ENCODE measurements at places on chromosomes 11 and 22.
A peak's percentile ranks its signal among the peaks of the same experiment; 100 is the strongest.

DNA sequence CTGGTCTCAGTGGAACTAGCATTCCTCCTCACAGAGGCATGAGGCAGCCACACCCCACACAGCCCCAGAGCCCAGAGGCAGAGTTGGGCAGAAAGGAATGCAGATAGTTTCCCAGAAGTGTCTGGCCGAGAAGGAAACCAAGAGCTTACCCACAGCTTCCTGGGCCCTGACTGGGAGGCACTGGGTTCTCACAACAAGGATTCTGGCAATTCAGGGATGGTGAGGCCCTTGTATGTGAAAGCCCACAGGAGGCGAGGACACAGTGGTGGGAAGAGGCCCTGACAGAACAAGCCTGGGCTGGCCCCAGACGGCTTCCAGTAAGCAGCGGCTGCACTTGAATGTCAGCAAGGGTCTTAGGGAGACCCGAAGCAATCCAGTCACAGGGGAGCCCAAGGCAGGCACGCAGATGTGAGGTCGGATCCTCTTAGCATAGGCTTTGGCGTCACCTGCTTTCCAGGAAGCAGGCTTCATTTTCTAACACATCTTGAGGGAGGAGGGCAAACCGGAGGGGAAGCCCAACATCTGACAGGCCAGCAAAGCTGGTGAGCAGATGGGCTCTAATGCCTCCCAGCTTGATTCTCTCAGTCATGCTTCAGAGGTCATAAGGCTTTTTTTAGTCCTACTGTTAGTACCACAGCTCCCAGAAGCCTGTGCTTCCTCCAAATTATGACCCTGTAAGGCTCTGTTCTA is 78.3 kb upstream of the AKIP1 start:
- DNase-seq: no peak

DNA sequence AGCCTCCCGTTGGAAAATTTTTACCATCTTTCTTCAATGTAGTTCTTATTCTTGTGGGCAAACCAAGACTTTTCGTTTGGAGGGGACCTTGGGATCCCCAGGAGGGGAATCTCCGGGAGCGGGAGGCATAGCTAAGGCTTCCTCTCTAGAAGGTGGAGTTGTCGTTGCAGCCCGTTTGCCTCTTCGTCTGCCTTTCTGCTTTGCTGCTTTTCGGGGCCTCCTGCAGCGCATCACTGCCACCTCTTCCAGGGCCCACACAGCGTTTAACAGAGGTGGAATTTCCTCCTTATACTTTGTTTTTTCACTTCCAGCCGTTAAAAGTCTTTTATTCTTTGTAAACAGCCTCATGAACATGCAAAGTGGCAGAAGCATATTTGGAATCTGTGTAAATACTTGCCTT is 3.5 kb upstream of the IFITM3 start:
- no peak for DNase-seq

- no peak for DNase-seq
Measured at GRCh38 chr11:1827931-1828330, 6.9 kb upstream of the SYT8 start.

- DNase-seq: no peak
Measured at GRCh38 chr22:41943661-41944209, 3.2 kb downstream of the CENPM start.

DNA sequence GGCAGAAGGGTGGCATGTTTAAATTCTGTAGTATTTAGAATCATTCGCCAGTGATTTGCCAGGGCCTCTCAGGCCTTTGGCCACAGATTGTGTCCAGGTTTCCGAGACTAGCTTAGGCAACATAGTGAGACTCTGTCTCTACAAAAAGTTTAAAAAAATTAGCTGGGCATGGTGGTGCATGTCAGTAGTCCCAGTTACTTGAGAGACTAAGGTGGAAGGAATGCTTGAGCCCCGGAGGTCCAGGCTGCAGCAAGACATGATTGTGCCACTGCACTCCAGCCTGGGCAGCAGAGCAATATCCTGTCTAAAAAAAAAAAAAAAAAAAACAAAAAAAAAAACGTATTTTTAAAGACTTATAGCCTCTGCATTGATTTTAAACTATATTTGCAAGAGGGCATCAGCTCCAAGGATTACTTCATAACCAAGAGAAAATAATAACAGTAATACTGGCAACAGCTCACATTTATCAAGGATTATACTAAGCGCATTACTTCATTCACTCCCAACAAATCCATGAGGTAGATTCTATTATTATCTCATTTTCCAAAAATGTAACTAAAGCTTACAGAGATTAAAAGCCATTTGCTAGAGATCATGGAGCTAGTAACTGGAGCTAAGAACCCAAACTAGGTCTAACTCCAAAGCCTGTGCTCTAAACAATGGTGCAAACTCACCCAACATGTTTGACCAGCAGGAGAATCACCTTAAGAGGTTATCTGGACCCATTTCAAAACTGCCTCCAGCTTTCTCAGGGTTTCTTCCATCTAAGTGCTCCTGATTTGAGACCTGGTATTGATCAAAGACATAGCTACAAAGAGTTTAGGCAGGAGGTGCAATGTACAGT is 32.6 kb upstream of the SLC6A5 start:
- DNase-seq: no peak

DNA sequence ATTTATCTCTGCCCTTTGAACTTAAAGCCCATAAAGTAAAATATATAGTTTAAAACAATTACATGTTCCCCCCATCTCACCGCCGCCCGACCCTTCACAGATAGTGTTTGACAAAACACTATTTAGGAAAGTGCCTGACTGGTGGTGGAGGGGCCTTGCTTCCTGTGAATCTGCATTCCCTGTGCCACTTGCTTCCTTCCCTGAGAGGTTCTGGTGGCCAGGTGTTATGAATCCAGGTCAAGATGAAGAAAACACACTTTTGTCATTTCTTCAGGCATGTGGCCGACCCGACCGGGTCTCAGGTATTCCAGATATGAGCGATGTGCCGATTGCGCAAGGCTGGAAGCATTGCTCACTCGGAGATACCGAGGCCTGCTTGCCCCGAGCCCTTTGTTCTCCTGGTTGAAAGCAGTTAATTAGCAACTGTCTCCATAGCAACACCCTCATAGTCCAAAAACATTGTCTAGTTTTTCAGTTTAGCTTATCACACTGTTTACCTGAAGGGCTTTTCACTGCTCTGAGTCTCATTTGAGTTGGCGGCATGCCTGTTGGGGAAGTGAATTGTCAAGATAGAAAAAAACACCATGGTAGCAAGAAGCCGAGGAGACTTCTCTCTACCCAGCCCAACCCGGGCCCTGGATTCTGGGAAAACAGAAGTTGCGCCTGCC is 128.3 kb downstream of the TEAD1 start:
- peak; percentile 73 for DNase-seq

DNA sequence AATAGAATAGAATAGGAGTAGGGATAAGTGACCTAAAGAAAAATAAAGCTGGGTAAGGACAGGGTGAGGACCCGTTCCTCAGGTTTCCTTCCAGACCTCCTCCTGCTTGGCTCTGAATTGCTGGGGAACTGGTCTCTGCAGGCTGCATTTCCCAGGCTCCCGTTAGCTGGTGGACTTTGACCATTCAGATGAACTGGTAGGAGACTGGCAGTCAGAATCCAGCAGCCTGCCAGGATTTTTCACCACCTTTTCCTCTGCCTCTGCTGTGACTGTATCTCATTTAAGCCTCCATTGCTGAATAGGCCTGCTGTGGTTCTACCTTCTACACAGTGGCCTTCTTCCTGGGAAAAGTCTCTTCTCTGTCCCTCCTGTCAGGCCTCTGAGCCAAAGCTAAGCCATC is 24.6 kb upstream of the SMPD1 start:
- no peak for DNase-seq

DNA sequence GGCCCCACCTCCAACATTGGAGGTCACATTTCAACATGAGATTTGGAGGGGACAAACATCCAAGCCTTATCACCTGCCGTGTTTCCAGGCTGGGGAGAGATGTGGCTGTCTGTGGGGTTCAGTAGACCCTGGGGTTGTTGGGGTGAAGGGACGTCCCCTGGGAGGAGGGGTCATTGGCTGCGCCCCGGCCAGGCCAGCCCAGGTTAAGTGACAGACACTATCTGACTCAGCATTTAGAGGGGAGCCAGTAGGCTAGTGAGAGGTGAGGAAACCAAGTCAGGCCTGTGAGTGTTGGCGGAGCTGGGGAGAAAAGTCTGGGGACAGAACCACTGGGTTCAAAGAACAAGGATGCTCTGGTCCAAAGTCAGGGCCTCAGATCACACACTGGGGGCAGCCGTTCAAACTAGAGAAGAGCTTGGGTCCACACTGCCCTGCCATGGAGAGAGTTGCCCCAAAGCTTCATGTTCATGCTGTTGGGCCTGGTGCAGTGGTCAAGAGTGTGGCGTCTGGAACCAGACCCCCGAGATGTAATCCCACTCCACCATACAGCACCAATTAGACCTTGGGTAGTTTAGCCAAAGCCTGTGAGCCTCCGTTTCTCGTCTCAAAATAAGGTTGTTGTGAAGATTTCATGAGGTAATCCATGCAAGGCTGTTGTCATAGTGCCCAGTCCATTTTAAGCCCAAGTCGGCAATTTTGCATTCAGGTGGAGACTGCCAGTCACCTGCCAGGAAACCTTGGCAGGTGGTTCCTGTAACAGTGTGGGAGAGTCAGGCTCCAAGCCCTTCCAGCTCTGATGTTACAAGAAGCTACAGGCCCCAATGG is 1289.6 kb downstream of the TBC1D22A start:
- no peak for DNase-seq

DNA sequence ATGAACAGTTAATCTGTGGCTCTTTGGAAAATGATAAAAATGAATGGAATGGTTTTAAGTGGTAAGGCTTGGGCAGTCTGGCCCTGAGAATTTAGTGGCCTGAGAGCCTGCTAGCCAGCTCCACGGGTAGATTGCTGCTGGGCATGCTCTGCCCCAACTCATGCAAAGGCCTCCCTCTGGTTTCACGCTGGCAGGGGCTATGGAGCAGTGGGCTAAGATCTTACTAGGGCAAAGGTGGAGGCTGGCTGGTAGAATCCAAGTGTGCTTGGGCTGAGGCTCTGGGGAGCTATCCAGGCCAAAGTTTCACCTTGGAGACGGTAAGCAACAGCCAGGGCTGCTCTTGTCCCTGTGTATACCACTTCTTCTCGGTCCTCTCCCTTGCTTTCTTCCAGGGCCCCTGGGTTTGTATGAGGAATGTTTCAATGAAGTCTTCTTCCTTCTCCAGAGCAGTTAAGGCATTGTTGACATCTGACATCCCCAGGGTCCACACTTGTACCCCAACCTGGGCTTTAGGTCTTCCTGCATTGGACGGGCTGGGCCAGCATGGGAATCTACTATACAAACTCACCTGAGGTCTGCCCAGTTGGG is 27.4 kb downstream of the UBE2L3 start:
- DNase-seq: no peak

DNA sequence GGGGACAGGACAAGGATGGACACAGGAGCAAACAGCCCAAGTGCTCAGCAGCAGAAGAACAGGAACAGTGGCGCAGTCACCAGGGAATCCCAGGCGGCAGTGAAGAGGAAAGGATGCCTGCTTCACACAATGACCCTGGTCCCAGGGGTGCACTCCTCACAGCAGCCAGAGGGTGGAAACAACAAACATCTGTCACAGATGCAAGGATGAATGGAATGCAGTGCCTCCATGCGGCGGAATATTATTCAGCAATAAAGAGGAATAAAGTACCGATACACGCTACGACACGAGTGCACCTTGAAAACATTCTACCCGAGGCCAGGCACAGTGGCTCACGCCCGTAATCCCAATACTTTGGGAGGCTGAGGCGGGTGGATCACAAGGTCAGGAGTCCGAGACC is 12.7 kb downstream of the CSNK1E start:
- DNase-seq: no peak

- DNase-seq: no peak
Measured at GRCh38 chr22:20963201-20964052, 3.6 kb upstream of the AIFM3 start.

- DNase-seq: no peak
Measured at GRCh38 chr11:12354750-12355545, 22.4 kb upstream of the PARVA start.

- no peak for DNase-seq
Measured at GRCh38 chr11:21635394-21636145, 557.3 kb upstream of the ANO5 start.

DNA sequence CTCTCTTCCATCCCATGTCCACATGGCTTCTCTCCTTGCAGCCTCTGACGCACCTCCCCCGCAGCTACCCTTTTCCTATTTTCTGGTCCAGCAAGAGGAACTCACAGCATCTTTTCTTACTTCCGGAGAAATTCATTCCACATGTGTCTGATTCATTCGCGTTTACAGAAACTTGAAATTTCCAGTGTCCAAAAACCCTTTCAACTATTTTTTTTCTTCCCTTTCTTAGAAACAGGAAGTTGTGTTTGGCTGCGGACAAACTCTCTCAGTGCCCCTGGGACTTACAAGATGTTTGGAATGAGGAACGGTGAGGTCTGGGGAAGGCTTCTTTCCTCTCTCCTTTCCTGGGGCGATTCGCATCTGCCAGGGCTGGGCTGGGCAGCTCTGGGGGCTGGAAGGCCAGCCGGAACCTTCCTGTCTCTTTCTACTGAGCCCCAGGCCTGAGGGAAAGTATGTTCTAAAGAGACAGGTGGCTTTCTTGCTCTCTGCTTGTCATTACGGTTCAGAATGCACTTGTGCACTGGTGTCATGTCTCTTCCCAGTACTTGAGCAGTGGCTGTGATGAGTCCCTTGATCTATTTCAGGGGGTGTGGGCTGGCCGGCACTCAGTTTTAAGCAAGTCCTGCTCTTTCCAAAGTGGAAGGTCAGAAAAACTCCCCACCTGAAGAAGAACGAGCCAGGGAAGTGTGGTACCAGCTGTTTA is 27.5 kb downstream of the ADAMTS8 start:
- no peak for DNase-seq

DNA sequence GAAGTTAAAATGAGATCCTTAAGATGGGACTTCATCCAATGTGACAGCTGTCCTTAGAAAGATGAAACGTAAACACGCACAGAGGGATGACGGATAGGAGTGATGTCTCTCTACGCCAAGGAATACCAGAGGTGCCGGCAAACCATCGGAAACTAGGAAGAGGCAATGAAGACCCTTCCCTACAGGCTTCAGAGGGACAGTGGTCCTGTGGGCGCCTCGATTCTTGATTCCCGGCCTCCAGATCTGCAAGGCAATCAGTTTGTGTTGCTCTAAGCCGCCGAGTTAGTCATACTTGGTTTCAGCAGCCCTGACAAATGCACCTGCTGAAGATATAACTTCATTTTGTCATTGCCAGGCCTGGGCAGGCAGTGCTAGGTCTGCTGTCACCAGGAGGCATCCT is 1455.1 kb downstream of the TBC1D22A start:
- no peak for DNase-seq

DNA sequence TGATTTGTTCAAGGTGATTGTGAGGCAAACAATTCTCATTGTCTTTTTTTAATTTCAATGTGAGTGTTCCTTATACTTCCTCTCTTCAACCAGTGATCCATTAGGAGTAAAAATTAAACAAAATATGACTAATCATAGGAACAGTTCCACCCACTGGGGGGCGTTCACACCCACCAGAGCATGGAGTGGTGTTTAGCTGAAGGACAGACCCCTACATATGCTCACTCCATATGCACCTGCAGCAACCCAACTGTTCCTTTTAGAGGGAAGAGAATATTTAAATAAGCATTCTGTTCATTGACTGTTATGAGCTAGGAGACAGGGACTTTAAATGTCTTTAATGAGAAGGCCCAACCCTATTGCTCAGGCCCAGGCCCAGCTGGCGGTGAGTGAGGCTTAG is 78.7 kb upstream of the DRD2 start:
- peak; percentile 31 for DNase-seq
